T follicular helper cell (primary cell): ENCODE measurements at places on chromosomes 4 and X.
A peak's percentile ranks its signal among the peaks of the same experiment; 100 is the strongest.

DNA sequence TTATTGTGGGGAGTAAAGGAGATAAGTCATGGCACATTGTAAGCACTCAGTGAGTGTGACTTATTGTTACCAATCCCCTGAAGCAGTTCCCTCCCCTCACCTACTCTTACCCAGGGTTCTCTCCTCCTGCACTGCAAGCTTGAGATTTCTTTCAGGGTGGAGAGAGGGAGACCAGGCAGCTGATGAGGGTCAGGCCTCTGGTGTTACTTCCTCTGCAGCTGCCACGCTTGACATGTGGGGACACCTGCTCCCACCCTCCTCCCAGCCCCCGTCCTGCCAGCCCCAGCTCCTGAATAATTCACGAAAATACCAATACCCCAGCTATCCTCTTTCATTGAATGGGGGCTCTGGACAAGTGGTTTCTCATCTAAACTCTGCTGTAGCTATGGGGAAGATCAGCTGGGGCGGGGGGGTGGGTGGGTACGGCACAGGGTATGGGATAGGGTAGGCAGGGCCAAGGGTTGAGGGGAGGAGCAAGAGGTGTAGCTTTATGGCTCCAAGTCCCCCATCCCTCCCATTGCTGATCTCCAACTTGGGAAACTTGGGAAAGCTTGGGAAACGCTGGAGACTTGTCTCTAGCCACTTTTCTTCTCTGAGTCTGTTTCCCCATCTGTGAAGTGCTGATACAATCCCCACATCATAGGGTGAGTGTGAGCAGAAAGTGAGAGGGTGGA, 148.5 kb upstream of the PJA1 start:
- DNase-seq = no peak

DNA sequence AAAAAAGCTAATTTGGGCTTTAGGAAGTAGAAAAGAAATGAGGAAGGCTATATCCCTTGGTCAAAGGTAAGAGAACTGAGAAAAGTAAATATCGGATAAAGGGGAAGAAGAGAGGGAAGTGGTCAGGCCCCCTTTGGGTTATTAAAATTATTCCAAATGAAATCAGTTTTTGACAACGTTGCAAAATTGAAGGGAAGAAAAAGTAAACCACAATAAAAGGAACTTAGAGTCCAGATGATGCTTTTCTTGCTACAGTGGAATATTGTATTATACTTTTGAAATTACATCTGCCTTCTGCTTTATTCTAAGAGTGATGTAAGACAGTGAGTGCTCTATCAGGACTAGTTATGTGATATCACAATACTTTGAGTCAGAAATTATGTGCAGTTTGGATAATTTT, 59.4 kb upstream of the RBPJ start:
- no peak for DNase-seq

GRCh38 chr4:1294424-1294823, 4.7 kb downstream of the MAEA start:
- DNase-seq = no peak

- DNase-seq = no peak
Measured at GRCh38 chr4:163148466-163149336, 18.0 kb downstream of the NAF1 start.

DNA sequence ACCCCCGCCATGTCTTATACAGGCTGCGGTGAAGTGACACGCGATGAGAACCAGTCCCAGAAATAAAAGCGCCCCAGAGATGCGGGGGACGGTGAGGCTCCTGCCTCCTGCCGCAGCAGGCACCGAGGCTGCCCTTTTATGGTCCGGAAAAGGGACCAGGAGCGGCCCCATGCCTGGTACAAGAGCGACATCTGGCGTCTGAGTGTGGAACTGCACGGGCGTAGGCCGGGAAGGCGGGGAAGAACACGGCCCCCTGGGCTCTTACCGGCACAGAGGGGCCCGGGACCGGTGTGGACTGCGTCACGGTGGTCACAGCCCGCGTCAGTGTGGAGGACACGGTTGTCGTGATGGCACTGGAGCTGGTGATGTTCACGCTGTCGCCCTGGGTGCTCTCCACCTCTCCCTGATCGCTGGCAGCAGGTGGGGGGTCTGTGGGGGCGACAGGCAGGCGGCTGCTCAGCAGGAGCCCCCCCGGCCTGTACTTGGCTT, 8.9 kb upstream of the RENBP start:
- DNase-seq = peak; percentile 73

GRCh38 chr4:126705266-126705665, 927.5 kb upstream of the INTU start:
- DNase-seq = no peak

DNA sequence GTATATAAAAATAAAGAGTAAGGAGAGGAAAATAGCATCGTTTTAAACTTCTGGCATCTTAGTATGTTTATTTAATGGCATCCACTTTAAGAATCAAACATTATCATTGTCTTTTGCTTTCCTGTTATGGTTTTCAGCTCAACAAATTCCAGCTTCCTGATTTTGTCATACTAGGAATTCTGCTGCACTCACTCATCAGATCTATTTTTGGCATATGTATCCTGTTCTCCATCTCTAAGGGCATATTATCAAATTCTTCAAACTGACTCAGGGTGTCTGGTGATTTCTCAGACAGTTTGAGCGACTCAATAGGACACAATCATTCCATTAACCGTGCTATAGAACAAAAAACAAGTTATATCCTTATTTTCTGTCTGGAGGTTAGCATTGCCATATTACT, 248.5 kb upstream of the DIAPH2 start:
- no peak for DNase-seq

GRCh38 chr4:182748283-182748682, 168.9 kb downstream of the DCTD start:
- no peak for DNase-seq

- no peak for DNase-seq
Measured at GRCh38 chr4:109816894-109817293, 1.3 kb downstream of the GAR1 start.

GRCh38 chr4:78683352-78683751, 92.8 kb upstream of the BMP2K start:
- DNase-seq = no peak

DNA sequence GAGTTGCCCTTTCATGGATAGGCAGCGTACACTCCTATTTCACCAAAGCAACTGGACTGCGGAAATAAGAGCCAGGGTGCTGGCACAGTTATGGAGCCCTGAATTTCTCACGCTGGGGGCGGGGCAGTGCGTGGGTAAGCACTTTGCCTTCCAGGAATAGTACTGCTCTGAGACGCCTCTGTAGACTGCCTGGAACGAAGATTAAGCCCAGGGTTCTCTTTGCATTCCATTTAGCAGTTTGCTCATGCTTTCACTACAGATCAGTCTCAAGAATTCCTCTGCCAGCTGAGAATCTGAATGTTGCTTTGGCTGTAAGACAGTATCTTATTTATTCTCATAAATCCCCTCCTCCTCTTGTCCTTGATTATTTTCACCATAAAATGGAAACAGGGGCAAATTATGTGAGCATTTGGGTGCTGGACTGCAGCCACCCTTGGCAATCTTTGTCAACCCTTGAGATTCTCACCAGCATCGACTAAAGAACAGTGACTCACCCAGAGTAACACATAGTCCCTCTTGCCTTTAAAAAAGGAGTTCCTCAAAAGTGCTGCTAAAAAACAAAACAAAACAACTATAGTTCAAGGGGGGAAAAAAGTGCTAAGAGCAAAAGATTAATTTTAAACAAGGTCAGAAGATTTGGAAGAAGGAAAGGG, 88.9 kb upstream of the CITED1 start:
- no peak for DNase-seq

- no peak for DNase-seq
Measured at GRCh38 chr4:7294176-7294756, 101.9 kb downstream of the SORCS2 start.

DNA sequence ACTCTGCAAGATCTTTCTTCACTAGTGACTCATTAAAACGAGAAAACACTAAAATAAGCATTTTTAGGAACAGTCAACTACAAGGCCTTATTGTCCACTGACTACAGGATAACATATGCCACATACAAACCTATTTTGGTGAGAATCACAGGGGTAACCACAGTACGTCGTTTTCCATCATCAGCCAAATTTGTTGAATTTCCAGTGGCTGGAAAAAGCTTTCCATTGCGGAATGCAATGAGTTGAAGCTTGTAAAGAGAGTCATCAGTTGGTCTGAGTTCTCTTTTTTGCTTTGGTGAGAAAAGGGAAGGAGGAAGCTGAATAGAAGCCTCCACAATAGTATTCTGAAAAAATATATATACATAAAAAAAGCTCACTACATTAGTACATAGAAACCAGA, 102.4 kb downstream of the ADGRA3 start:
- DNase-seq = no peak

DNA sequence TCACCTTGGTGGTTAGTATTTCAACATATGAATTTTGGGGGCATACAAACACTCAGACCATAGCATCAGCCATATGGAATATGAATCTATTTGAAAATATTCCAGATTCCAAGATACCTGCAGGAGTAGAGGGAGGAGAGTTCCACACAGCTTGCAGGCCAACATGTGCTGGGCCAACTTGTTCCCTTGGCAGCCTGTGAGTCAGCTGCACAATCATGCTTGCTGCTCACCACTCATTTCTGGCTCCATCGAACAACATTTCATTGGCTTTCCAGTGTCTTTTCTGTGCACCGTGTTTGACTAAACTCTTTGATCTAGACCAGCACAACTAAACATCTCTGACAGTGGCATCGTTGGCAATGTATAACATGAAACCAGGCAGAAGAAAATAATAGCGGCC, 282.5 kb upstream of the RASGEF1B start:
- no peak for DNase-seq

- no peak for DNase-seq
Measured at GRCh38 chrX:125622899-125623298, 303.2 kb downstream of the TEX13C start.

- no peak for DNase-seq
Measured at GRCh38 chr4:122603156-122603574, 17.7 kb downstream of the IL21 start.

GRCh38 chr4:81538716-81539427, 67.2 kb upstream of the RASGEF1B start:
- DNase-seq = no peak

DNA sequence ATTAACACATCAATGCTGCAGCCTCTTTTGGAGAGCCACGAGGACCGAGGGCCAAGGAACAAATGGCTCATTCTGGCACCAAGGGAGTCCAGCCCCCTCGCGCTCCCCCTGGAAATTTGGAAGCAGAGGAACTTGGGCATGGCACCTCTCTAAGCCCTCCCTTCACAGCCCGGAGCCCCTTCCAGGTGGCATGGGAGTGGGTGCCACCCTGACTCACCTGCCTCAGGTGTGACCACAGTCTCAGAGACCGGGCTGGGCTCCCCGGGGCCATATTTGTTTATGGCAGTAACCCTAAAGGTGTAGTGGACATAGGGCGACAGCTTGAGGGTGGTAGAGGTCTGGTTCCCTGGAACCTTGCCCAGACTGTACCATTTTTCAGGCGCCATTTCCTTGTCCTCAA, 18.8 kb downstream of the L1CAM start:
- DNase-seq = no peak

DNA sequence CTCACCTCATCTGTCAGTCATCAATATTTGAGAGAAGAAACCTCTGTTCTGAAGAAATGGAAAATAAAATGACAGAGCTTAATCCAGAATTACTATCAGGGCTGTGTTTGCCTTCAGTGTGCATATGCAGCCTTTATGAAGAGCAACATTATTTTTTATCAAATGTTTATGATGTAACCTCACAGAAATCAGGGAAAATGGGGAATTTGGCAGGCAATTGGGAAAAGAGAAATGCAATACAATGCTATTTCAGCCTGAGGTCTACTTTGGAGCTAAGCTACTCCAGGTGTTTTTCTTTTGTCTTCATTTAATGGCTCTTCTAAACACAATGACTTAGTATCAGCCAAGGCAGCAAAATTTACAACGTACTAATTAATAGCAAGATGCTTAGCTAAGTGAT, 241.1 kb upstream of the TET2 start:
- DNase-seq = no peak

GRCh38 chr4:100017637-100018310, 67.7 kb upstream of the H2AZ1 start:
- DNase-seq = no peak

DNA sequence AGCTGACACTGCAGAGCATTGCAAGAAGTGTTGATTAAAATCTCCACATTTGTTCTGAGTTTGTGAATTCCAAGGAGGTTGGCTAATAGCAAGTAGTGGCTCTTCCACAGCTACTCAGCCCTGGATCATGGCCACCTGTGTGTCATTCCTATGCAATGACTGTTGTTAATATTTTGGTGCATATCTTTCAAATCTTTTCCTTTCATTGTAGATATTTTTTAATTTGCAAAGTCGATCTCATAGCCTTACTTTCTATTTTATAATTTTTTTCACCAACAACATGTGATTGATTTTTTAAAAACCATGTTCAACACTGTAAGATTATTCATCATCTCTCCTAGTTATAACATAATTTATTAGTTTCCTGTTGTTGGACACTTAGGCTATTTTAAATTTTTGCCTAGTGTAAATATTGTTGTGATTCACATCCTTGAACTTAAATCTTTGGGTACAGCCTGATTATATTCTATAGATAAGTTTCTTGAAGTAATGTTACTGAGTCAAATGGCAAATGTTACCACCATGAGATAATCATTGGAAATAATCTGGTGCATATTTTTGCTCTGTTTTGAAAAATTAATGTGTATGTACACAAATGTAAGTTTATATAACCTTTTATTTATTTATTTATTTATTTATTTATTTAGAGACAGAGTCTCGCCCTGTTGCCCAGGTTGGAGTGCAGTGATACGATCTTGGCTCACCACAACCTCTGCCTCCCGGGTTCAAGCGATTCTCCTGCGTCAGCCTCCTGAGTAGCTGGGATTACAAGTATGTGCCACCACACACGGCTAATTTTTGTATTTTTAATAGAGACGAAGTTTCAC, 17.1 kb upstream of the ARHGAP10 start:
- DNase-seq = no peak

GRCh38 chr4:127214931-127215330, 417.8 kb upstream of the INTU start:
- DNase-seq = no peak

DNA sequence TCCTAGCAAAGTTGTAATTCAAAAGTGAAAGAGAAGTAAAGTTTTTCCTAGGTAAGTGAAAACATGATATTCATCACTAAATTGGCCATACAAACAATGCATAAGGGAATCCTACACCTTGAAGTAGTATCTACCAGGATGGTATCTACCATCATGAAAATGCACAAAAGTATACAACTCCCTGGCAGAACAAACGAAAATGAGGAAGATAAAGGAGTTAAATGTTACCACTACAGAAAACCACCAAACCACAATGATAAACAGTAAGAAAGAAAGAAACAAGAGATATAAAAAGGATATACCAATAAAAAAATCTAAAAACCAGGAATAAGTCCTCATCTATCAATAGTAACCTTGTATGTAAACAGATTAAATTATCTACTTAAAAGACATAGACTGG, 26.9 kb downstream of the GK2 start:
- DNase-seq = no peak

GRCh38 chr4:15691346-15692135, 9.9 kb downstream of the FAM200B start:
- DNase-seq = no peak

- no peak for DNase-seq
Measured at GRCh38 chr4:134762053-134762452, 560.5 kb upstream of the PABPC4L start.

- no peak for DNase-seq
Measured at GRCh38 chrX:63275127-63275526, 76.0 kb downstream of the SPIN4 start.
